ENCODE measurements at places on chromosomes 7 and 10.

DNA sequence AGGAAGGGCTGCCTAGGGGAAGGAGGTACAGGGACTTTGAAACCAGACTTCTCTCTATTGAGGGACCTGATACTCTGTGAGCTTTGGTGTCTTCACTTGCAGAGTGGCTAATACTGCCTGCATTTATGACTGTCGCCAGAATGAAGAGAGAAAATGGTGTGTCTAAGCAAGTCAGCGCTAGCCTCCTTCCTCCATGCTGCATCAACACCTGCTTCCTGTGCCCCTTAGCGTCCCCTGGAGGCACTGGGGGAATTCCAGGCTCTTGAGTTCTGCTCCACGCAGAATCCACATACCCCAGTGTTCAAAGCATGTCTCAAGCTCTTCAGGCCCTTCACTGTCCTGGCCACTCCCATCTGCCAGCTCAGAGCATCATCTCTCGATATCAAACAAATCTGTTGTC lies 140.5 kb downstream of the PKD1L1 start:
- DNase-seq: no peak

- DNase-seq: no peak
These were observed 211.0 kb downstream of the NEBL start for GRCh38 chr10:20686015-20686635.

DNA sequence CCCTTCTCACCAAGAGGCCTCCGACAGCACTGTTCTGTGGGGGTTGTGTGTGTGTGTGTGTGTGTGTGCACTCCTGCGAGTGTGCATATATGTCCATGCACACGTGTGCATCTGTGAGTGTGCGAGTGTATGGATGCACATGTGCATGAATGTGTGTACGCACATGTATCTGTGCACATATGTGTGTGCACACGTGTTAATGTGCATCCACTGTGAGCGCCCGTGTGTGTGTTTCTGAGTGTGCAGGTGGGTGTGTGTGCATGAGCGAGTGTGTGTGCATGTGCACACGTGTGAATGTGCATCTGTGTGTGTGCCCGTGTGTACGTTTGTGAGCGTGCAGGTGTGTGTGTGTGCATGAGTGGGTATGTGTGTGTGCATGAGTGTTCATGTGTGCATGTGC lies 48.5 kb upstream of the FOXL3 start:
- DNase-seq: no peak

GRCh38 chr7:128122576-128123290 lies 91.5 kb upstream of the LRRC4 start:
- DNase-seq: peak; percentile 90

DNA sequence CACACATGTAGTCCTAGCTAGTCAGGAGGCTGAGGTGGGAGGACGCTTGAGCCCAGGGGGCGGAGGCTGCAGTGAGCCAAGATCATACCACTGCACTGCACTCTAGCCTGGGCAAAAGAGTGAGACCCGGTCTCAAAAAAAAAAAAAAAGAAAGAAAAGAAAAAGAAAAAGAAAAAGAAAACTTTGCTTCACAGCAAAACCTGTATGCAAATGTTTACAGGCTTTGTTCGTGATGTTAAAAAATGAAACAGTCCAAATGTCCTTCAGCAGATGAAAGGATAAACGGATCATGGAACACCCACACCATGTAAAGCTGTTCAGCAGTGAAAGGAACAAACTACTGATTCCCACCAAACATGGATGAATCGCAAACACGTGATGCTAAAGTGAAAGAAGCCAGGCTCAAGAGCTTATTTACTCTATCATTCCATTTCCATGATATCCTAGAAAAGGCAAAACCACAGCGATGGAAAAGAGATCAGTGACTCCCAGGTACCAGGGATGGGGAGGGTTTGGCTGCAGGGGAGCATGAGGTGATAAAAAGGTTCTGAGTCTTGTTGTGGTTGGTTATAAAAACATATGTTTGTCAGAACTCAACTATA lies 15.1 kb downstream of the LRRC20 start:
- no peak for DNase-seq

- DNase-seq: no peak
These were observed 282.1 kb downstream of the ARHGAP12 start for GRCh38 chr10:31646519-31646918.

GRCh38 chr10:118708571-118708970 lies 46.2 kb downstream of the CACUL1 start:
- DNase-seq: no peak

DNA sequence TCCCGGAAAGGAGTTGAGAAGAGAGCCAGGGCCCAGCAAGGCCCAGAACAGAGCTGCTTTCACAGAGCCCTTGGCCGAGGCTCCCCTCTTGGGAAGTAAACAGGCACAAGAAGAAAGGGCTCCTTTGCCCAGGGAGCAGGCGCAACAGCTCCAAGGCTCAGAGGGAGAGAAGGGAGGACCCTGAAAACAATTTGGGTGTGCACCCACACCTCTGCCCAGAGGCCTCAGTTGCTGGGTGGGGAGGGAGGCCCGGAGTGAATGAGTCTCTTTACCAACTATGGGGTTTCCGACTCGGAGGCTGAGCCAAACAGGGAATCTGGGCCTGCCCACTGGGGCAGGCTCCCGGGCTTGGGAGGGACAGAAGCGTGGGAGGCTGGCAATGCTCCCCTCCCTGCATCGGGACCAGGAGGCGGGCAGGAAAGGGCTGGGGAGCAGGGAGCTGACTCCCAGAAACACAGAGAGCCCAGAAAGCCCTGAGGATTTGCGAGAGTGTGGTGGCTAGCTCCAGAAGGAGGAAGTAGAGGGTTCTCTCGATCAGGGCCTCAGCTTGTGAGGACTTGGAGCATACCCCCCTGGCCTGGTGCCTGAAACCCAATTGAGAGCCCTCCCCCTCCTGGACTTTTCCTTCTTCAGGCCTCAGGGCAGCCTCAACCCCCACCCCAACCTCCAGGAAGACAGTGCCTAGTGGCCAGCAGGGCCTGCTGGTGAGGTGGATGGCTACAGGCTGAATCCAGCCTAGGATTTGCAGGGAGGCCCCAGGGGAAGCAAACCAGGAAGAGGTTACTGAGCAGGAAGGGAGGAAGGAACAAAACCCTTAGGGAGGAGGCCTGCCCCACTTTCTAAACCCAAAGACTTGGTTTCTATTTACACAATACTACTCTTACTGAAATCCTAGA lies 6.2 kb downstream of the C10orf105 start:
- DNase-seq: peak; percentile 91

DNA sequence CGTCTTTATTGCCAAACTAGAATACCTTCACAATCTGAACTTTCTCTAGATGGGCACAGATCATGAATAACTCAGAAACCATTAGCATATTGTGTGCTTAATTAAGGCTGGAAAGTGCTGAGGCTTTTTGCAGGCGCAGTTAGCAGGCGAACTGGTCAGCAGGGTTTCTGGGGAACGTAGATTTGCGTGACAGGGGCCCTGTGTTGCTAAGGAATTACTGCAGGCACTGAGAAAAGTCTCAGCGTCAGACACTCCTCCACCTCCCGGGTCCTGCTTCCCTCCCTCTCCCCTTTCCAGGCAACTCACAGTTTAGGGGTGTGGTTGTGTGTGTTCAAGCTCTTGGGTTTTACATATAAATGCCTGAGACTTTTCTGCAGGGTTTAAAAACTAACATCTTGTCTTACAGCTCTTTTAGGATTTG lies 2.2 kb downstream of the MAP3K8 start:
- peak; percentile 73 for DNase-seq

DNA sequence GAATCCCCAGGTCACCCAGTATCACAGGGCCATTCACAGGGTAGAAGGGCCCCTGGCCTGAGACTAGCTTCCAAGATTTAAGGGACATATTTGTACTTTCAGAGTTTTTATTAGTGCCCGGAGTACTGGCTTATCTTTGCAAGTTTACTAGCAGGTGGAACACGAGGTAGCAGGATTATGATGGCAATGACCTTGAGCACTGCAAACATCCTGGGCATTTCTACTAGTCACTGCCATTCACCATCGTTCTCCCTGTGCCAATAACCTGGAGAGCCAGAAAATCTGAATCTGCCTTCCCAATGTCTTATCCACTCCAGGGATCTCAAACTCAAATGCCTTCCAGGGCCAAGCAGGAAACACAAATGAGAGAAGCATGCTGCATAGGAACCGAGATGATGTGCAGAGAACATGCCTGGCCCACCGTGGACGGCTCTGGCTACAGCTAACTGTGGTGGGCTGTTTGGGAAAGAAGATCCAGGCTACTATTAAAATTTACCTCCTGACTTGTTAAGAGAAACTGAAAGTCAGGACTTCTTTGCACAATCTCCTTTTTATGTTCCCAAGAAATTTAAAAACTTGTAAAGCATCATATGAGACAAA lies 16.7 kb downstream of the FAM53B start:
- no peak for DNase-seq

GRCh38 chr7:104843198-104843597 lies 170.8 kb upstream of the KMT2E start:
- DNase-seq: no peak

DNA sequence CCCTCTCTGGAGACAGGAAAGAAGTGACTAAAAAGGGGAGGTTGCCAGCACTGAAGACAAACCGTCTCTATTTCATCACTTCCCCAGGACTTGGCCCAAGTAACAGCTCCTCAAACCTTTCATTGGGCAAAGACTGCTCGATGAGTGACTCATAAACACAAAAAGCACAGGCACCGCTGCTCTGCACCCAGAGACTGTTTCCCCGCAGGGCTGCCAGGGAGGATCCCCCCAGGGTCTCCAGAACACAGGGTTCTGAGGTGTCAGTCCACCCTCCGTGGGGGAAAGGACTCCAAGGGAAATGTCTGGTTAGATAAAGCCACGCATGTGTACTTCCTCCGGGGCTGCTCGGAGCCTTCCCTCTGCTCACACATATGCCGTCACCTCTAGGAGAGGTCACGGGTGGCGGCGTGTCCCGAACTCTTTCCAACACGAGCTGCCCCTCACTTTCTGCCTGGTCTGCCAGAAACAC lies 59.9 kb downstream of the INSIG1 start:
- peak; percentile 80 for DNase-seq

DNA sequence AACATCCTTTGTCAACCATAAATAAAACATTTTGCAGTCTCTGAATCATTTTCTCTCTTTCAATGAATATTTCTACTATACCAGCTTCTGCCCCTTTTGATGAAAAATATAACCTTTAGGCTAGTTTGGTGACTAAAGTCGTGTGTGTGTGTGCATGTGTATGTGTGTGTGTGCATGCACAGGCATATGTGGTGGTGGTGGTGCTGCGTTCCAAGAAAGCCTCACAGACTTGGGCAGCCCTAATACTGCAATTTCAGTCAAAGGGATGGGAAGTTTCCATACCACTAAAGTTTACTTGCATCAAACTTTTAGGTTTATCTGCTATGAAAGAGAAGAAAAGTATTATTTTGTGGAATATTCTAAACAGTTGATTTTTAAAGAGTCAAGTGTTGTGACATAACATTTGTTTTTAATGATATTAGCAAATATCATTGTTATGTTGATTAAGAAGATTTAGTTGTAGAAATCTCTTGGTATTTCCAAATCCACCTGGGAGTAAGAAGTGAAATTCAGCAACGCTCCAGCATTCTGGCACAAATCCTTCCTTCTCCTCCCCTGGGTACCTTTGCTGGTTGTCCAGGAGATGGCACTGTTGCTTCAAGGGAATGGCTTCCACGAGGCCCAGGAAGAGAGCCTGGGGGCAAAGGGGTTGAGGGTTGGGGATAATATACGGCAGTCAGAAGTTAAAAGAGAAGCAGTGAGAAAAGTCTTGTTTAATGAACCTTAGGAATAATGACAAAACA lies 41.5 kb downstream of the ASB4 start:
- DNase-seq: peak; percentile 24

- peak; percentile 4 for DNase-seq
These were observed 14.8 kb downstream of the NPS start for GRCh38 chr10:127563718-127564553.

GRCh38 chr7:28835800-28836199 lies 122.3 kb downstream of the TRIL start:
- no peak for DNase-seq

DNA sequence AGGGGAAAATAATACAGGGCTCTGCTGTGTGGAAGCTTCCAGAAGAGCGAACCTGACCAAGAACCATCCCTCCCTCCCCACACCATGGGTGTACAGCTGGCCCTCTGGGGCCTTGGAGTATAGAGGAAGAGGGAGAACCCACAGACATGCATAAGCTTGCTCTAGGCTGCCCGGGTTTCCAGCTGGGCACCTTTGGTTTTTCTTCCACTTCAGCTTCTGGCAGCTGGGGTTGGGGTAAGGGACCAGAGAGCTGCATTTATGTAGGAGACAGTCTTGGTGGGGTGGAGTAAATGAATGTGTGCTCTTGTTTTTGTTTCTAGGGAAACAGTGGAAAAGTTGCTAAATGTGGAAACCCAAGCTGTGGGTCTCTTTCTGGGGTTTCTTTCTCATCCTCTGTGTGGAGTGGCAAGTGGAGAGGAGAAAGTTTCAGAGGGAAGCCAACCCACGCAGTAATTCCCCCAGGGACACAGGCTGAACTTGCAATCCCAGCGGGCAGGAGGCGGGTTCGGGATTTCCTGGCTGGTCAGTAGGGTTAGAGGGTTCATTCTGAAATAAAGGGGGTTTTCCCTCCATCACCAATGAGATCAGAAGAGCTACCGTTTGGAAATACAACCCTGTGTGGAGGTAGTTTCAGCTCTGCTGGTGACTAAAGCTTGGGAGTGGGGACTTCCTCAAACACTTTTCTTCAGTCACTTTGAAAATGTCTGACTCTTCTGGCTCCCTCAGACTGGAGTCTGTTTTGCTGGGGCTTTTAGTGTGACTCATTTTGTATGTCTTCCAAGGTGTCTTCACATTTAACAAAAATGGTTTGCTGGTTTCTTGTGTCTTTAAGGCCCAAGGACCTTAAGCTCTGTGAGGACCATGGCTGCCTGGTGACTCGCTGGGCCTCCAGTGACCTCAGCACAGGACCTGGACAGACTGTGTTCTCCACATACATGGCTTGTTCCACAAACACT lies 22.2 kb upstream of the SRGN start:
- DNase-seq: no peak

DNA sequence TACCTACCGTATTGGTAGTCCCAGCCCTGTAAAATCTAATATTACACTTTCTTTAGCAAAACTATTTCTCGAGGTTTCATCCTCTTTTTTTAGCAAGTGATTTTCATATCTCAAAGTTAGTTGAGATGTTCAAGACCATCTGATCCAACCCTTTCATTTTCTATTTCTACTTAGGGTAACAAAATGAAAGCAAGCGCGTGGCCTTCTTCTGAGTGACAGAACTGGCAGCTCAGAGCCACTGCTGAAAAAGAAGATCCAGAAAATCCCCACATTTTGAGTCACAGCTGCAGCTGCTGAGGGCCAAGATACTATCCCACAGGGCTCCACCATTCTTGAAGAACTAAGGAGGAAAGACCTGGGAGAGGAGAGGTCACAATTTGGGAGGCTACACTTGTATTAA lies 24.8 kb upstream of the ZNF800 start:
- no peak for DNase-seq

DNA sequence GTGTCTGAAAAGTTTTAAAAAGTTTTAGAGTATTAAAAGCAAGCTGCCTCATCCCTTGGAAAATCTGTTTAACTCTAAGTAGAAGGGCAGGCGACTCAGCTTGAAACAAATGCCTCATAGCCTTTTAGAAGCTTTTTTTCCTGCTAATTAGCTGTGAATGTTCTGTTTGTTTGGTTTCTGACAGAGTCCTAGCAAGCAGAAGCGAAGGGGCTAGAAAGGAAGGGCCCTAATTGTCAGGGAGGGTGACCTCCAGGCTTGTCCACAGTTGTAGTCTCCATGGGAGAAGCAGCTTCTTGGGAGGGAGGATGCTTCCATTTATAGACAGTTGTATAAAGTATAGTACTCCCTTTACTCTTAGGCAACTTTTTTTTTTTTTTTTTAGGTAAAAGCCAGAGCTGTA lies 90.9 kb downstream of the DNAJC1 start:
- DNase-seq: no peak

GRCh38 chr10:130074639-130075038 lies 36.0 kb downstream of the C10orf143 start:
- DNase-seq: no peak

Data from HL-60 (cell line).